ENCODE measurements at places on chromosomes 11 and 22.

- no peak for DNase-seq
Measured at GRCh38 chr11:120871924-120872323, 152.0 kb upstream of the TBCEL start.

GRCh38 chr11:111298413-111299100 is at the start of gene POU2AF3:
TSS of gene POU2AF3 (plus strand) at chr11:111298546. CDS start at chr11:111298582, 36 bp downstream.
- no peak for DNase-seq

DNA sequence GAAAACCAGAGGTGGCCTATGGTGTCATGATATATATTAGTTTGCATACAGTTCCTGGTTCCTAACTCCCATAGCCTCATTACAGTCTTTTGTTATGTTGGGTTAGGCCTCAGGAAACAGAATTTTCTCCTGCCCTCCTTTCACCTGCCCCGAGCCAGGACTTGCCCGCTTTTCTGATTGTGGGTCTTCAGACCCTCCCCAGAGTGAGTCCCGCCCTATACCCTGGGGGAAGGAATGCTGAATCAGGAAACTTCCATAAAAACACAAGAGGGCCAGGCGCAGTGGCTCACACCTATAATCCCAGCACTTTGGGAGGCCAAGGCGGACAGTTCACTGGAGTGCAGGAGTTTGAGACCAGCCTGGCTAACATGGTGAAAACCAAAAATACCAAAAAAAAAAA is 70.9 kb downstream of the SLC35F2 start:
- no peak for DNase-seq

DNA sequence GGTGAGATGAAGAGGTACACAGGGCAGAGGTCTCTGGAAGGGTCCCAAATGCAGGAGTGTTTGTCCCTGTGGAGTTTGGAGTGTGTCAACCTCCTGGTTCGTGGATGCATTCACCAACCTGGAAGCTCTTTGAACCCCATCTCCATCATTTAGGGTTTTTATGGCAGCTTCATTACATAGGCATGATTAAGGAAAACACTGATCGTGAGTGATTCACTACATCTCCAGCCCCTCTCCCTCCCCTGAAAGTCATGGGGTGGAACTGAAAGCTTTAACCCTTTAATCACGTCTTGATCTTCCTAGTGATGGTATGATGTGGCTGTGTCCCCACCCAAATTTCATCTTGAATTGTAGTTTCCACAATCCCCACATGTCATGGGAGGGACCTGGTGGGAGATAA is 19.8 kb upstream of the INCENP start:
- no peak for DNase-seq

DNA sequence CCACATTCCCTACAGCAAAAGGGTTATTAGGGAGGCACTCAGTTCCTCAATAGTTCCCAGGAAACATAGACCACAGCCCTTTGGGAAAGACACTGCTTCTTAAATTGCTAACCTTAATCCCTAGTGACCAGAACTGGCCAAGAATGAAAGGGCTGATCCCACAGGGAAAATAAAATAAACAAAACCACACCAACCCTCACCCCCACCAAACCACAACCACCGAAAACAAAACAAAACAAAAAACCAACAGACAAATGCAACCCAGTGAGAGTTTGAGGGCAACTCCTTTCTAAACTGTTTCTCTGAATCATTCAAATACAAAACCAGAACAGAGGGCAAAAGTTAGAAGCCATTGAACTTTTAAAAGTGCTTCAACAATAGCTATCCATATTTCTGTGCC is 57.2 kb downstream of the NAV2 start:
- DNase-seq: no peak

GRCh38 chr22:49021926-49022815 is 805.5 kb downstream of the BRD1 start:
- no peak for DNase-seq

DNA sequence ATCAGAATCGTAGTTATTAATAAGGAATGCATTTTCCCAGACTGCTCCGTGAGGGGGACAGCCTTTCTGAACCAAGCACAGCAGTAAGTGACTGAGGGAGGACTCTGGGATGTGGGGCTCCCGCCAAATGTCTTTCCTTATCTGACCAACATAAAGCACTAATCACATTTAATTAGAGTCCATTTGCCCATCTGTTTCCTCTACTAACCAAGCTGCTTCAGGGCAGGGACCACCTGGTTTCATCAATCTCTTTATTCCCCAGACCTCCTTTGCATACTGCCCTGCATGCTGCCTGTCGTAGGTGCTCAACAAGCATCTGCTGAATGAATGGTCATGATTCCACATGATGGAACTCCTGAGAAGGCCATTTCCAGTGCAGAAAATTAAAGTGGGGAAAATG is 29.4 kb downstream of the SMCO4 start:
- DNase-seq: no peak

- peak; percentile 63 for DNase-seq
Measured at GRCh38 chr22:35154937-35155387, 89.0 kb downstream of the ISX start.

DNA sequence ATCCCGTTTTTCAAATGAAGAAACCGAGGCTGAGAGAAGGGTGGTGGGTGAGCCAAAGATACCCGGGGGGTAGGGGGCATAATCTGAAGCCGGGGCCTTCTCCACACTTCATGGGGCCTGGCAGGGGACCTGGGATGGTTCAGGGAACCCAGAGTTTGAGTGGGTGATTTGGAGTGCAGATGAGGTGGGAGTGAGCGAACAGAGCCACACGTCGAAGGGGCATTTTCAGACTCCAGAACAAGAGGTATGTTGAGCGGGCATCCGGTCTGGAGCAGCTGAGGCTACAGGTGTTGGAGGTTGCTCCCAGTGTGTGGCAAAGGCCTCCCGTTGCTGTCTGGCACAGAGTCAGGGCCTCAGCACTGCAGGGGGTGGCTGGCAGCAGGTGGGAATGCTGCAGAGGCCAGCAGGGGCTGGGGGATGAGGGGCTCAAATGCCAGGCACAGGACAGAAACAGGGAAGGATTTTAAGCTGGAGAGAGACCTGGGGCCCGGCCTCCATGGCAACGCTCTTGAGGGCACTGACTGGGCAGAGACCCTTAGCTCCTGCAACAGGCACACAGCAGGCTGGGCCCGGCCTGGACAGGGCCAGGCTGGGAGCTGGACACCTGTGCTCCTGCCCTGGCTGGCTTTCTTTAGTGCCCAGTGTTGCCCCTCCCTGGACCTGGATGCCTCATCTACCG is 46.2 kb downstream of the WNT11 start:
- no peak for DNase-seq
